T-cell (primary cell): ENCODE measurements at places on chromosomes 11 and 22.
A peak's percentile ranks its signal among the peaks of the same experiment; 100 is the strongest.

GRCh38 chr11:126790550-126791081 lies 210.0 kb downstream of the KIRREL3 start:
- no peak for DNase-seq

DNA sequence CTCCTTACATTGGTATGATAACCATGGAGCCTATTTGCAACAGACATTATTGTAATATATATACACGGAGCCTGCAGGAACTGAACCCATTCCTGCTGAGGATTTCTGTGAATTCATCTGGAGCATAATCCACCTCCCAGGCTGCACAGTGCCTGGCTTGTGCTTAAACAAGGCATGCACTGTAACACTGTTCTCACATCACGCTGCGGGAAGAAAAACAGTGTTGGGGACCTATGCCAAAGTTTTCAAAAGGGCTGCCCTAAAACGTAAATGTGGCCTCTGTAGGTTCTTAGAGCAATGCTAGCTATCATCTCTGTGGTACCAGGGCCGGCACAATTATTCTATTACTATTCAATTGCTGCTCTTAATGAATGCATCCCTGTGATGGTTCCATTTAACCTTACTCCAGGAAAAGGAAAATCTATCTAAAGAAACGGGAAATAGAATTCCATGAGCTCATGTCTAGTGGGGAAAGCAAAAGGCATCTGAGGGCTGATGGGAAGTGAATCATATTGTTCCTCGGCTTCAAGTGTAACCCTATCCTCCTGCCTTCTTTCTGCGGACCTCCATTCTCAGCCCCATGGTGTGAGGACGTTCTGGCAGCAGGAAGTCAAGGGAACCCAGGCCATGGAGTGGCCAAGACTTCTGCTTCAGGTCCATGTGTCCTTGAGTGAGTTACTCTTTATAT lies 525.5 kb downstream of the SOX6 start:
- no peak for DNase-seq

DNA sequence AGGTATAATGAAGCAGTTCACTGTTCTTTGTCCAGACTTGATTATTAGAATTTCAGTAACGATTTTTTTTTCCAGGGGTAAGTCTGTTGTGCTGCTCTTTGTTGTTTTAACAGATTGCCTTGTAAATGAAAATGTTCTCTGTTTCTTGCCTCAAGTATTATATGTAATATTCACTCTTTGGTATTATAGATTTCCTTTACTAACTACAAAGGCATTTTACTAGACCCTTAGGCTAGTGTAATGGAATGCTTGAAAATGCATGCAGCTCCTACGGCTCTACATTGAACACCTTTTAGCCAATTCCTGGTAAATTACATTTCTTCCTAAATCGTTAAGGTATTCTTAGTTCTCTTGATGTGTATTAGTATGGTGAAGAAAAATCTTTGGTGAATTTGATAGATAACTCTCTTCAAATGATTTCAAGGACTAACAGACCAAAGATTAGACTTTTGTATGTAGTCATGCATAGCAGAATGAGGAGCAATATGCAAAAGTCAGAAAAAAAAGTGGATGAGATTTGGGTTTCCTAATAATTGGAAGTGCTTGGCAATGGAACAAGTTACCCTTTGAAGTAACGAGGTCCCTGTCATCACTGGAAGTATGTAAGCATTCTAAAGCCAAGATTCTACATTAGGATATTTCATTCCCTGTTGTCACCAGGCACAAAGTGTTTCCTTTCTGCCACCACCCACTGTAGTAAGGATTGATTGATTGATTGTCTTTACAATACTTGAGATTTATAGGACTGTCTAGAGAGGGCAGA lies 113.1 kb downstream of the DBX1 start:
- DNase-seq: no peak

DNA sequence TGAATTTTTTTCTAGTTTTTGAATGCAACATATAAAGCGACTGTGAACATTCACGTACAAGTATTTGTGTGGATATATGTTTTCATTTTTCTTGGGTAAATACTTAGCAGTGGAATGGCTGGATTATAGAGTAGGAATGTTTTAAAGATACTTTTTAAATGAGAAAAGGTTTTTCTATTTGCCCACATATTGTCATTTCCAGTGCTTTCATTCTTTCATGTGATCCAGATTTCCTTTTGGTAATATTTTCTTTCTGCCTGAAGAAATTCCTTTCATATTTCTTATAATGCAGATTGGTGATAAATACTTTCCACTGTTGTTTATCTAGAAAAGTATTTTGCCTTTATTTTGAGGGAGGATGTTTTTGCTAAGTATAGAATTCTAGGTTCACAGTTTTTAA lies 7.9 kb downstream of the DDB2 start:
- DNase-seq: no peak

DNA sequence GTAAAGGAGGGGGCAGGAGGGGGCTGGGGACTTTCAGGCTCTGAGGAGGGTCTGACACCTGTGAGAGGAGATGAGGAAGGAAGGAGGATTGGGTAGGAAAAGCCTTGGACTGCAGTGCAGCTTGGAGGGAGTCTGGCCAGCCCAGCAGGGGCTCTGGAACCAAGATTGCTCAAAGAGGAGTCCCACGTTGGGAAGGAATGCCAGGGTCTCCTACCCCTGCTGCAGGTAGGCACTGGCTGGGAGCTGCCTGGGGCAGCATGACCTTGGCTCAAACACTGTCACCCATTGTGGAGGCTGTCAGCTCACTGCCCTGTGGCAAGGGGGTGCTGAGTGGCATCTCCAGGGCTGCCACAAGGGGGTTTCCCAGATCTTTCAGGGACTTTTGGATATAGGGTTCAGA lies 94.5 kb downstream of the RPS6KA4 start:
- DNase-seq: no peak

DNA sequence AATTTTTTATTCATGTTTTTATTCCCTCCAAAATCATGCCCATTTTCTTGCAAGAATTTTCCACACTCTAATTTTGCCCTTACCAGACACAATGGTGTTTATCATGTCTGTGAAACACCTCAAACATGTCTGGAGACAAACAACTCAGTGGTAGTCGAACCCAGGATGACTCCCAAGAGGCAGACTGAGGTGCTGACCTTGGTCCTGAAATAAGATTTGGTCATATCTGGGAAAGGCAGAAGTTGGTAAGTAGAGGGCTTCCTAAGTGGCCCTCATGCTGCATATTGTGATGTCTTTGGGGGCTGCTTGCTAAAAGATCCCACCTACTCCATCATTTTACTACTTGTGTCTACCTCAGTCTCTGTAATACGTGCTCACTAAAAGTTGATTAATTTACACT lies 369.4 kb upstream of the ISX start:
- DNase-seq: no peak

- no peak for DNase-seq
These were observed 85.7 kb upstream of the PRDM11 start for GRCh38 chr11:45060707-45061106.

DNA sequence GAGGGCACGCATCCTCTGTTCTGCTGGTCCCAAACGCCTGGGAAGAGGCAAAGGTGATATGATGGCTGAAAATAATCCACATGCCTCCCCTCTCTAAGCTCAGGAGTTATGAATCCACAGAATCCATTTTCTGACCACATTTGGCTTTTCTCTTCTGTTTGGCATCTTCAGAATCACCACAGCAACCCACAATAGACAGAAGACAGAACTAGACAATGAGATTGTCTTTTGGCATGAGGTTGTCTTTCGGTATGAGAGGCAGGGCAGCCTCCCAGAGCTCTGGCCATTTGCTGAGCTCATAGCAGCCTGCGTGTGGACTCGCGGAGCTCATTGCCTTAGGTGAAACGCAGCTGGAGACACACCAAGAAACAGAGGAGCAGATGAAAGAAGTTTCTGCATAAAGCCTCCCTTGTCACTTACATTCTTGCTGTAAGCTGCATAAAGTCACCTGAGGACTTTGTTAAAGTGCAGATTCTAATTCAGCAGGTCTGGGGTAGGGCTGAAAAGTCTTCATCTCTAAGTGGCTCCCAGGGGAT lies 868.0 kb downstream of the NTM start:
- DNase-seq: no peak

DNA sequence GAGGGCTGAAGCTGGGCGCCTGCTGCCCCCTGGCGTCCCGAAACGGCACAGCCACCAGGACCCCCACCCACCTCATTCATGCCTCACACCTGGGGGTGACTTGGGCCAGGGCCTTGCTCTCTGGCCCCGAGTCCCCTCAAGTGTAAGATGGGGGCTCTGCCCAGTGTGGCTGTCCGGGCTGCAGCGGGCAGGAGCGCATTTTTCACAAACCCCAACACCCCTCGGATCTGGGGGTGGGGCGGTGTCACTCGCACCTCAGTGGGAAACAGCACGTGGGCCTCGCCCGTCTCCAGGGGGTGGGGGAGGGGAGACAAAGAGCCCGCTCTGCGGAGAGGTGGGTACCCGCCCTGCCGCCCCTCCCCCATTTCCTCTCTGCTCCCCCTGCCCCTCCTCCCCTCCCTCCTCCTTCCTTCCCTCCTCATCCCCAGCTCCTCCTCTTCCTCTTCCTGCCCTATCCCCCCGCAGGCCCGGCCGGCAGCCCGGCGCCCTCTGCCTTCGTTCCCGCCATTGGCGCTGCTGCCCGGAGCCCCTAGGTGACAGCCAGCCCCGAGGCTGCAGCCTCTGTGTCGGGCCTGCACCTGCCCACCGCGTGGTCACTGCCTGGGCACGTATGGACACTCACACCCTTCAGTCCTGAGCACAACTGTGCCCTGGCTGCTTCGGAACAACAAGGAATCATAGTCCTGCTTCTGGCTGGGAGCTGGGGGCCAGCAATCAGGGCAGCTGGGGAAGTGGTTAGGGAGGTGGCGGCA lies 6.8 kb upstream of the CDKN1C start:
- peak; percentile 51 for DNase-seq
